ENCODE measurements at places on chromosomes 11 and 22.

DNA sequence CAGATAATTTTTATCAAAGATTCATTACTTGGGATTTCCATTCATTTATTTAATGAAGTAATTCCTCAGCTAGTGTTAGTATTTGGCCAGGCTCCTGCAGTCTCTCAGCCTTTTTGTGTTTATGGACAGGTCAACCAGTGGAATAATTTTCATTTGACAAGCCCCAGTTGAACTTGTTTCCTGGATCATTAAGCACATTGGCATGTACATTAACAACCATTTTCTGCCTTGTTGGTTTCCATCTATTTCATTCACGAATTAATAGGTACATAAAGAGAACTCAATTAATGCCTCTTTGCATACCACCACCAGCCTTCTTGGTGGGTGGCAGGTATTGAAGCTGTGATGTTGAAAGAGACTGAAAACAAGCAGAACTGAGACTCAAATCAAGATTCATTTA, 745.2 kb downstream of the KCNA4 start:
- DNase-seq: no peak

DNA sequence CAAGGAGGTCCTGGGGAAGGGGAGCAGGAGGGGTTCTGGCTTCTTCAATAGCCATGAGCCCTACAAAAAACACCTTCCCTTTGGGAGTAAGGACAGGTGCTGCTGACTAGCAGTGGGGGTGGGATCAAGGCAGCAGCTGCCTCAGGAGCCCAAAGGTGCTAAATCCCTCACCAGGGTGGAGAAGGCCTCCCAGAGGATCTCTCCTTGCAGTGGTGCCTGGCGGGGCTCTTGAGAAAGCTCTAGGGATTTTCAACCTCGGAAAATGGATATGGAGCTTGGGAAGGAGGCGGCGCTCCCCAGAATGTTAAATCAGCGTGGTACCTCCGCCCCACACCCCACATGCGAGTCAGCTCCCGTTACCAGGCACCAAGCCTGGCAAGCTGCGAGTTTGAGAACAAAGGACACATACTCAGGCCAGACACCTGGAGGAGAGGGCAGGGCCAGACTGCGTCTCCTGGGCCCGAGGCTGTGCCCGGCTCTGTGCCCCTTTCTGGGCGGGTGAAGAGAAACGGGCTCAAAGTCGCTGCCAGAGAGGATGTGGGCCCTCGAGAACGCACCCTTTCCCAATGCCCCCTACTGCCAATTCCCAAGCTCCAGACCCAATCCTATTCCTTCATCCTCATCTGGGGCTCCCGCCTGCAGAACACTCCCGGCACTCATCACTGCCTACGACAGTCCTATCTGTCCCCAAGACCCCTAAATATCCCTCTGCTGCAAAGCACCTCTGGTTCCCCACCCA, 139.0 kb downstream of the BRD1 start:
- no peak for DNase-seq

- DNase-seq: no peak
Measured at GRCh38 chr11:119696378-119697222, 32.4 kb downstream of the NECTIN1 start.

GRCh38 chr11:93845181-93846092, 5.0 kb downstream of the VSTM5 start:
- DNase-seq: no peak

DNA sequence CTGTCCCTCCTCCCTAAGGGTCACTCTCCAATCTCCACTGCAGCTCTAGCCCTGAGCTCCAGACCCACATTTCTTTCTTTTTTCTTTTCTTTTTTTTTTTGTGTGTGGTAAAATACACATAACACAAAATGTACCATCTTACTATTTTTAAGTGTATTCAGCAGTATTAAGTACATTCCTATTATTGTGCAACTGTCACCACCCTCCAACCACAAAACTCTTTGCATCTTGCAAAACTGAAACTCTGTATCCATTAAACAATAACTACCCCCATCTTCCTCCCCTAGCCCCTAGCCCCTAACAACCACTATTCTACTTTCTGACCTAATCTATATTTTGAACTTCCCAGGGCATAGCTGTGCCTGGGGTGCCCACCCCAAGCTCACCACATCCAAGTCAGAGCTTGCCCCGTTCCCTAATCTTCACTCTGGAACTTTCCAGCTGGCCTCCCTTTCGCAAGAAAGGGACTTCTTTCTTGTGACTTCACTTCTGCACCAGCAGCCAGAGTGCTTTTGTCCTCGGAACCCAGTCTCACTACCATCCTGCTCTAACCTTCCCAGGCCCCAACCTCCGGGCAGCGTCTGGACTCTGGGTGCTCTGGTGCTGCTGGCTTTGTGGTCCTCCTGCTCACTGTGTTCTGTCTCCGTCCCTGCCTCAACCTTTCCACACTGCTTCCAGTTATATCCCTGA, 30.7 kb downstream of the PARVG start:
- DNase-seq: no peak
